Activated CD4-positive, alpha-beta T cell treated with anti-CD3 and anti-CD28 coated beads, Interleukin-2, amount 50 U/mL, for 16 hours (primary cell): ENCODE measurements at places on chromosomes 6 and 20.

DNA sequence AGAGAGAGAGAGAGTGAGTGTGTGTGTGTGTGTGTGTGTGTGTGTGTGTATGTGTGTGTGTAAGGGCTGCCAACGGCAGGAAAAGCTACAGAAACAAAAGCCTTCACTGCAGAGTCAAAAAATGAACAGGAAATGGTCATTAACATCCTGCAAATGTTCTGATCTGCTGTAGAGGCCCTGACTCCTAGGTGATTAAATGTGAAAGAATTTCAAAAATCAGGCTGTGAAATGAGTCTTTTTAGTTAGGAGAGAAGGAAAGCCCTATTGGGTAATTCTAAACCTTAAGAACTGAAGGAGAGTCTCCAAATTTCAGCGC, 166.5 kb upstream of the MYLIP start:
- DNase-seq = peak; percentile 86

GRCh38 chr6:43723737-43724295, 36.2 kb upstream of the MRPS18A start:
- peak; percentile 75 for DNase-seq

- no peak for DNase-seq
Measured at GRCh38 chr6:4187480-4187879, 52.1 kb upstream of the ECI2 start.

DNA sequence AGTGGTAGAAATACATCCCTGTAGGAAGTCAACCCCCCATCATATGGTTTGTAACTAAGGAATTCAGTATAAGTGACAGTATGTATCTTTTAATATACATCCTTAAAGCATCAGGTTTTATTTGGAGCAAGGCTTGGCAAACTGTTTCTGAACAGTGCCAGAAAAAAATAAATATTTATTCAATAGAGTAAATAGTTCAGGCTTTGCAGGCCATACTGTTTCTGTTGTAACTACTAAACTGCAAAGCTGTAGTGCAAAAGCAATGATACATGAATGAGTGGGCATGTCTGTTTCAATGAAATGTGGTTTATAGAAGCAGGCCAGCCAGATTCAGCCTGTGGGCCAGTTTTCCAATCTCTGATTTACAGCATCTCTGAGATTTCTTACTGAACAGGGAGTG, 977 bp downstream of the MEI4 start:
- no peak for DNase-seq

- no peak for DNase-seq
Measured at GRCh38 chr6:33850869-33851541, 47.2 kb upstream of the MLN start.

- DNase-seq = no peak
Measured at GRCh38 chr6:11174242-11174611, 58.2 kb downstream of the NEDD9 start.

DNA sequence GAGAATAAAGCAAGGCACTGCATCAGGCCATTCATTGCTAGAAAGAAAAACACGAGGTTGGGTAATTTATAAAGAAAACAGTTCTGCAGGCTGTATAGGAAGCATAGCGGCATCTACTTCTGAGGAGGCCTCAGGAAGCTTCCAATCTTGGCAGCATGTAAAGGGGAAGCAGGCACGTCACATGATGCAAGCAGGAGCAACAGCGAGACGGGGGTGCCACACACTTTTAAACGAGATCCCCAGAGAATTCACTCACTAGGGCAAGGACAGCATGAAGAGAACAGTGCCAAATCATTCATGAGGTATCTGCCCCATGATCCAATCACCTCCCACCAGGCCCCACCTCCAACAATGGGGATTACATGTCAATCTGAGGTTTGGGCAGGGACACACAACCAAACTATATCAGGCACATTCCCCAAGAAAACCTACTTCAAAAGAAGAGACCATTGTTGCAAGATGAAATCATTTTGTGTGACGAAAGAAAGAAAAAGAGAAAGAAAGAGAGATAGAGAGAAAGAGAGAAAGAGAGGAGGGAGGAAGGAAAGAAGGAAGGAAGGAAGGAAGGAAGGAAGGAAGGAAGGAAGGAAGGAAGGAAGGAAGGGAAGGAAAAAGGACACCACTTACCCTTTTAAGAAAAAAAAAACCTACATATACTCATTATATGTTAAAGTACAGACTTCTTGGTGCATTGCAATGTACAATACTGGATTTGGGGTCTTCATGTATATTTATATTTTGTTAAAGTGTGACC, 95.9 kb upstream of the PLEKHG1 start:
- DNase-seq = no peak

DNA sequence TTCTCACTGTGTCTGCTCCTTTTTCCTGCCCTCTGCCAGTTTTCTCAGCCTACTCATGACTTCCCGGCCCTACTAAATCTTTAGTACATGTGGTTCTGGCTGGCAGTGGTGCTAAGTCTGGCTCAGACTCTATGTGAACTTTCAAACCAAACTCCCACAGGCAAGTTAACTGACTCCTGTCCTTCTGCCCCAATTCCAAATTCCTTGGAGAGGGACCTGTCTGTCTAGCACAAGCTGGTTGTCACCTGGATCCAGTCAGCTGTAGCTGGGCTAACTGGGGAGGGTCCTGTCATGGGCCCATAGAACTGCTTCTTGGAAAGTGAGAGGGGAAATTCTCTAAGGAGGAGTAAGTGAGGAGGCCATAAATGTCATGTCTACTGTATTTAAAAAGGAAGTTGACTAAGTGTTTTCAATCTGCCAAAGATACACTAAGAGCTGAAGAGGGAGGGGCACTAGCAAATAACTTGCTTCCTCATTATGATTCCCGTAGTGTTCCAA, 240.1 kb downstream of the KCNQ5 start:
- no peak for DNase-seq

DNA sequence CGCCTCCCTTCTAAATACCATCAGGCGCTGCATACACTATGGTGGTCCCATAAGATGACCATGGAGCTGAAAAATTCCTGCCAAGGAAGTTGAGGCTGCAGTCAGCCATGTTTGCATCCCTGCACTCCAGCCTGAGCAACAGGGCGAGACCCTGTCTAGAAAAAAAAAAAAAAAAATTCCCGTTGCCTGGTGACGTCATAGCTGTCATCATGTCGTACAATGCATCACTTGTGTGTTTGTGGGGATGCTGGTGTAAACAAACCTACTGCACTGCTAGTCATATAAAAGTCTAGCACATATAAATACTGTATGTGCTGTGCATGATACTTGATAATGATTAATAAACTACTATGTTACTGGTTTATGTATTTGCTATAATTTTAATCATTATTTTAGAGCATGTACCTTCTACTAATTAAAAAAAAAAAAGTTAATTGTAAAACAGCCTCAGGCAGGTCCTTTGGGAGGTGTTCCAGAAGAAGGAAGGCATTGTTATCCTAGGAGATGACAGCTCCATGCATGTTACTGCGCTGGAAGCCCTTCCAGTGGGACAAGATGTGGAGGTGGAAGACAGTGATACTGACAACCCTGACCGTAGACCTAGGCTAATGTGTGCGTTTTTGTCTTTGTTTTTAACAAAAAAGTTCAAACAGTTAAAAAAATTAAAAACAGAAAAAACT, 132.6 kb downstream of the BANF2 start:
- no peak for DNase-seq

GRCh38 chr20:45061244-45061643, 39.7 kb downstream of the KCNS1 start:
- DNase-seq = peak; percentile 21

DNA sequence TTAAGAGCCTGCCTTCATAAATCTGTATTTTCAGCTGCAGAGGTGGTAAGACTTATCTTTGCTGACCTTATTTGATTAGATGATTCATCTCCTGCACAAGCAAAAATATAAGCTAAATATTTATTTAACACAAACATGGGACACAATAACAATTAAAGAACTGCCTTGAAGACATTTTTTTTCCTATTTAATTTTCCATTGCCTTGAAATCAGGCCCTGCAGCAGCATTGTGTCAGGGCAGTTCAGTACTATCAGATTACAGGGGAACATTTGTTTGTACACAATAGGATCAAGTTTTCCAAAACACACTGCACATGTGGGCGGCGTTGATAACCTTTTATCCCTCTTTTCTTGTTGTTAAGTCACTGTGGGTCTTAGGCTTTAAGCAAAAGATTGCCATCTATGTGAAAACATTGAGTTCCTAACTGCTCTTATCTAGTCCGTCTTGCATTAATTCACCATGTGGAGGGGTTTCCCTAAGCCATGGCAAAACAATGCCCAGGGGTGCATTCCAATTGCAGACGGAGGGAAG, 7.4 kb downstream of the ADGRF5 start:
- DNase-seq = no peak

DNA sequence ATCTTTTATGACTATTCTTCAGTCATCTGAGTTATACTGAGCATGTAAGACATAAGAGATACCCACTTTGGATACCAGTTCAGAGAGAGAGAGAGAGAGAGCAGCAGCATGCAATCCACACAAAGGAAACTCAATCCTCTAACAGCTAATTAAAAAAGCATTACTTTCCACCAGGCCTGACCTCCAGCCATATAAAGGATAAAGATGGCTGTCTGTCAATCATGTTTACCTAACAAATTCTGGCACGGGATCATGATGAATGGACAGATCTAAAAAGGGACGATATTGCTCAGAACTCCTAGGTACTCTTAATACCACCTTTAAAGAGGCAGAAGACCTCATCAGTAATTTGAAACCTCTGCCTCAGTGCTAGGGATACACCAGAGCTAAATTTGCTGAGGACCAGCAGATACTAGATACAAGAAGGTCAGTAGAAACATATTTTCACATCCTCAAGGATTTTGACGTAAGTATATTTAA, 159.2 kb downstream of the RPS12 start:
- DNase-seq = no peak

GRCh38 chr6:159691133-159691962, 1.7 kb downstream of the SOD2 start:
- DNase-seq = peak; percentile 69

DNA sequence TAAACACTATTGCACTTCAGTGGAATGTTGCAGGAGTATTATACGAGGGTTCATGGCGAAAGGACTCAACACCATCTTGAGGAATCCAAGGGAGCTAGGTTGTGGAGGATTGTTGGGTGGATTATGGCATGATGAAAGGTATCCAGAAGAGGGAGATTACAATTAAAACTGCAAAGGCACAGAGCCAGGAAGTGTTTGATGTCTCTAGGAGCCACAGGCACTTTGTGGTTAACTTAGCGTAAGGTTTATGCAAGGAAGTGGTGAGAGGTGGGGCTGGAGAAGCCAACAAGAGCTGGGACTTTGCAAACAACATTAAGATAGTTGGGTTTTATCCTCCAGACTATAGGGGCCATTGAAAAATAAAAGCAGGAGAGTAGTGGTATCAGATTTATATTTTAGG, 86.6 kb upstream of the TPD52L1 start:
- DNase-seq = peak; percentile 42

- DNase-seq = no peak
Measured at GRCh38 chr20:41446456-41446855, 79.8 kb upstream of the EMILIN3 start.

DNA sequence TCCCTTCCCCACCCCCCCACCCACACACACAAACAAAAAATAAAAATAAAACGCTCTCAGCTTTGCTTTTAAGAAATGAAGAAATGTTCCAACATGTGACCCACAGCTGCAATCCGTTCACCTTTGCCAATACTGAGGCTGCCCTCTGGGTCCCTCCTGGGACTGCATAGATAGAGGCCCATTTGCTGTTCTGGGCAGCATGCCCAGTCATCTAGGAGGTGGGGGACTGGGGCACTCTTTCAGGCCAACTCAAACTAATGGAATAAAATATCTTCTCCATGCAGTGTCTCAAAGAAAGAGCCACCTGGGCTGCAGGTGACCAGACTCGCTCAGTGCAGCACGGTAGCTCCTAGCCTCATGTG, 79.9 kb downstream of the SLC22A3 start:
- no peak for DNase-seq

DNA sequence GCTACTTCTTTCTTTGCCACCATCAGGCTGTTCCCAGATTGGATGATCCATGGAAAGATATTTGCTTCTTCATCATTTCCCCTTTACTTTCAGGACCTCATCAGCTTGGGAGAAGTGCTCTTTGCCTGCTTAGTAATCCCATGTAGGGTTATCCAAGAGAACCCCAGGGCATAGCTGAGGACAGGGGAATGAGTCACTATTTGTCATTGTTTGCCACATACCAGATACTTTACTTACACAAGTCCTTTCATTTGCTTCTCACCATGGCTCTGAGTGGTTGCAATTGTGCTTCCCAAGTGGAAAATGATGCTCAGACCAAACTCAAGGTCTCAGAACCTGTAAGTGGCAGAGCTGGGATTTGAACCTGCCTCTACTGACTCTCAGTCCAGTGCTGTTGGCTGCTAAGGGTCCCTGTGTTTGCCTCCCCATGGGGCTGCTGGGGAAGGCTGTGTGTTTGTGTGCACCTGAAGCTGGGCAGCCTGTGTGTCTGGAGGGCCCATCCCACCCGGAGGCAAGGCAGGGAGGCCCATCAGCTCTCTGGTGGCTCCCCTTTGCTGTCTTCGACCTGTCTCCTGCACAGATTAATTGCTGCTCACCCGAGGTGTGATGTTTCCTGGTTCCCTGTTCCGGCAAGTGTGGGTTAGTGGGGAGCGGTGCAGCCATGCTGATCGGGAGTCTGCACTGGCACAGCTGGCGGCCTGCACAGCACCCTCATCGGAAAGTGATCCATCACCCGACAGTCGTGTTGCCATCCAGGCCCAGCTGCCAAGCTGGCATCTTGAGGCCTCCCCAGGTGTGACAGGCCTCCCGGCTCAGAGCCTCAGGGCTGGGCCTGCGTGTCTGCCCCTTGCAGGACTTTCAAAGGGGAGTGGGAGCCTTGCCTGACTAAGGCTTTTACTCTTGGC, 228.8 kb downstream of the DHX35 start:
- no peak for DNase-seq

GRCh38 chr6:65876668-65877067, 169.6 kb upstream of the EYS start:
- no peak for DNase-seq

- no peak for DNase-seq
Measured at GRCh38 chr6:91029211-91029610, 442.3 kb upstream of the MAP3K7 start.

DNA sequence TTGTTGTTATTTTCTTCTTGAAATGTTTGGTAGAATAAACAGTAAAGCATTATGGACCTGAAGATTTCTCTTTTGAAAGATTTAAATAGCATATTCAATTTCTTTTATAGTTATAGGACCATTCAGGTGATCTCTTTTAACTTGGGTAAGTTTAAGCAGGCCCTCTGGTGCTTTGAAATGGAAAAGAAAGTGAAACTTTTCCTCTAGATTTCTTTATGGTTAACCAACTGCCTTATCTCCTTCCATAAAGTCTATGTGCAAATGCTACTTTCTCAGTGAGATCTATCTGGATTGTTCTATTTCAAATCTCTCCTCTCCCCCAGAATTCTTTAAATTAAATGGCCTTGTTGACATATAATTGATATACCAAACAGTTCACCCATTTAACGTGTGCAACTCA, 54.0 kb downstream of the PHACTR2 start:
- DNase-seq = no peak

DNA sequence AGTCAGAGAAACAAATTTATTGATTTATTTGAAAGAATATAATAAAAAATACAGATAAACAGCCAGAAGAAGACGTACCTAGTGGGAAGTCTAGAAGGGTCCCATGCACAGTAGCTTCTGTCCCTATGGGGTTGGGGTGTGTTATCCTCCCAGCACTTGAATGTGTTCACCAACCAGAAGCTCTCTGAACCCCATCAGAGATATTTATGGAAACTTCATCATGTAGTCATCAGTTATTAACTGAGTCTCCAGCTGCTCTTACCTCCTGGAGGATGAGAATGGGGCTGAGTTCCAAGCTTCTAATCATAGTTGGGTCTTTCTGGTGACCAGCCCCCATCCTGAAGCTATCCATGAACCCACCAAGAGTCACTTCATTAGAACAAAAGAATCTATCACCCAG, 15.4 kb upstream of the USP45 start:
- no peak for DNase-seq

GRCh38 chr6:82875573-82876185, 190.0 kb downstream of the UBE3D start:
- DNase-seq = no peak

- no peak for DNase-seq
Measured at GRCh38 chr6:8192067-8192466, 89.7 kb upstream of the EEF1E1 start.
